ENCODE measurements at places on chromosomes 6 and 20.

DNA sequence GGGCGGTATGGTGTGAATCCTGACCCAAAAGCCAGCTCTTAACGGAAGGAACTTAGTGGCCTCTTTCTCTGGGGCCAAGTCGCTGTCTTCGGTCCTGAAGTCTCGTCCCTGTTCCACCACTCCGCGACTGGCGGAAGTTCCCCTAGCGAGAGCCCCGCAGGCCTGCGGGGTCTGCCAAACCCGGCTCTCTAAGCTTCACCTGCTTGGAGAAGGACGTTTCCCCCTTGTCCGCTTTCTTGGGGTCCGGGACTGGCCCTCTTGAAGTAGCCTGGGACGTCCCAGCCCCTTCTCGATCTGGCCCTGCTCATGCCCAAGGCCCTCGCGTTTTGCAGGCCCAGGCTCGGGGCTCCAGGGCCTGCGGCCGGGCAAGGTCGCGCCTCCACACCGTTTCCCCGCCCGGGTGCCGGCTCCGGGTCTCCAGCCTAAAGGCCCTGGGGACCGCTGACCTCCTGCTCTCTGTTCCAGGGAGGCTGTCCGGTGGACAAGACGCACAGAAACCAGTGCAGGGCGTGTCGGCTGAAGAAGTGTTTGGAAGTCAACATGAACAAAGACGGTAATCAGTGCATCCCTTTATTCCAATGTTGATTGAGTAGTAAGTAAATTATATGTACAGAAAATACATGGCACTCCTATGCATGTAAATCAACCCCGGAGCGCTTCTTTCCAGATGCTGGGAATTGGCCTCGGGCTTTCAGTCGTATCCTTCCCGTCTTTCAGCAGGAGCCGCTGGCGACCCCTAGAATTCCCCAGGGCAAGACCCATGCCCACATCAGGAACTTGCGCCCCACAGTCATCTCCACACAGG, 8.8 kb downstream of the NR2E1 start:
- peak; percentile 51 for DNase-seq

GRCh38 chr6:1091900-1092299, 220.0 kb upstream of the FOXQ1 start:
- DNase-seq = peak; percentile 6

GRCh38 chr20:25439328-25439727, 31.9 kb downstream of the GINS1 start:
- DNase-seq = peak; percentile 17

DNA sequence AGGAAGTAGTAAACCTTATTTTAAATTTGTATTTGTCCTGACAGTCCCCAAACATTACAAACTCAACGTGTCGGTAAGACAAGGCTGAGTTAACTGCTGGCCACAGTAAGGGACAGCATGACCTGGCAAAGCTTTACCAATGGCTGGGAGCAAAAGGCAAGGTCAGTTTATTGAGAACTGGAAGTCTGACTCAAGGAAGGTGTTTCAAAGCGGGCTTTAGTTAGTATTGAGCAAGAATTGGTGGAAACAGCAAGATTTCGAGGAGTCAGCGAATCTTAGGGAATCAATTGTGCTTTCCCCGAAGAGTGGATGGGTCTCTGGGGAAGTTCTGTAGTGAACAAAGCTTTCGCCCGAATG, 885 bp upstream of the GZF1 start:
- DNase-seq = peak; percentile 53

DNA sequence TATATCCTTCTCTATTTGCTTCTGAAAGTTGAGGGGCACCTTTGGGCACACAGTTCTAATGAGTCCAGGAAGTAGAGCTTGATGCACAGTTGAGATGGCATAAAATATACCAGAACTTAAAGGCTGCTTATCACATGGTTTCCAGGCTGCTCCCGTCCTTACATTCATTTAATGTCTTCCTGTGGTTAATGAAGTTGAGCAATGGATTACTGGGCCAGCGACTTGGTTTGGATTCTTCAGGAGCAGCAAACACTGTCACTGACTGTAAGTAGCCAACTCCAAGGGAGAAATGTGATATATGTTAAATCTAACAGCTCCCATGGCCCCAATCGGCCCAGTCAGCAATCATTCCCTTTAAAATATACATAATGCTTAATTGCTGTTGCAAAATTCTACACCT, 9.0 kb upstream of the TSHZ2 start:
- no peak for DNase-seq

- DNase-seq = no peak
These were observed 91.7 kb downstream of the PRDM1 start for GRCh38 chr6:106177786-106178185.

All from suppressor macrophage treated with lipopolysaccharide for 4 hours (primary cell).